ENCODE measurements at places on chromosomes 4 and X. TPM values are rescaled to one million over a fixed set of nuclear protein-coding genes. Genes with fewer than 3 reads are reported as not detected.

NLRP2B gene
- total RNA-seq: not detected

MGAT4D gene
- not detected for total RNA-seq

NLGN3 gene
- 2.9 TPM for total RNA-seq

DNA sequence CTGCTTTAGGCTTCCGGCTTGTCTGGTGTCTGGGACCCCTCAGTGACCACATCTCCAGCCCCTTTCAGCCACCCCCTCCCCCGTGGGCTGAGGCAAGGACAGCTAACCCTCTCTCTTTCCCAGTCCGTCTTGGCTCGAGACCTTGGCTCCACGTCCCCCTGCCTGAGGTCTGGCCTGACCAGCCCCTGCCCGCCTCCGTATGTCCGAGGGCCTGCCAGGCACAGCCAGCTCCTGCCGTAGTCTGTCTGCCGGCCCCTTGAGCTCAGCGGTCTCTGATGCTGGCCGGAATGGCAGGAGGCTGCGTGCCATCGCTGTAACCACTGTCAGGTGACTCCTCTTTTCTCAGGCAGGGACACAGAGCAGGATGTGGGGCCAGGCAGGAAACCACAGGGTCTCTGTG lies 73.3 kb upstream of the LRPAP1 start:
- H3K4me1 ChIP-seq: no peaks in the 10 kb centered on the region
- no peak overlapping the region for H3K4me3 ChIP-seq

NWD2 gene
- total RNA-seq: not detected

DNA sequence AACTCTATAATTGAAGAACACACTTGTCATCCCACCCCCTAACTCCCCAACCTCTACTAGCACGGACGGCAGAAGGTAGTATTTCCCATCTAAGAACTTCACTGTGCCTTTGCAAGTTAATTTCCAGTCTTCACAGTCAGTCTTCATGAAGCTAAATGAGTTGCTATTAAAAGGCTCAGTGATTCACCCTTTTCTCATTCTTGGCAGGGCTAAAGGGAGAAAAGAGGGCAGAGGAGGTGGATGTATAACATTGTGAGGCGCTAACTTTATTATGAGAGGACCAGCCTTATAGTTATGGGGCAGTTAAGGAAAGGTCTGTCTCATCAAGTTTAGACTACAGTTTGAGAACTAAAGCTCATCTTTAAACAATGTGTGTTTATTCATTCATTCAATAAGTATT lies 161.0 kb upstream of the S100G start:
- no peaks in the 10 kb centered on the region for H3K36me3 ChIP-seq
- no peaks in the 10 kb centered on the region for H3K27me3 ChIP-seq
- no peak overlapping the region for H3K27ac ChIP-seq
- DNase-seq: no peak
- peaks cover 6% of the 10 kb centered on the region for H3K4me1 ChIP-seq

HTRA3 gene
- total RNA-seq: not detected

DNA sequence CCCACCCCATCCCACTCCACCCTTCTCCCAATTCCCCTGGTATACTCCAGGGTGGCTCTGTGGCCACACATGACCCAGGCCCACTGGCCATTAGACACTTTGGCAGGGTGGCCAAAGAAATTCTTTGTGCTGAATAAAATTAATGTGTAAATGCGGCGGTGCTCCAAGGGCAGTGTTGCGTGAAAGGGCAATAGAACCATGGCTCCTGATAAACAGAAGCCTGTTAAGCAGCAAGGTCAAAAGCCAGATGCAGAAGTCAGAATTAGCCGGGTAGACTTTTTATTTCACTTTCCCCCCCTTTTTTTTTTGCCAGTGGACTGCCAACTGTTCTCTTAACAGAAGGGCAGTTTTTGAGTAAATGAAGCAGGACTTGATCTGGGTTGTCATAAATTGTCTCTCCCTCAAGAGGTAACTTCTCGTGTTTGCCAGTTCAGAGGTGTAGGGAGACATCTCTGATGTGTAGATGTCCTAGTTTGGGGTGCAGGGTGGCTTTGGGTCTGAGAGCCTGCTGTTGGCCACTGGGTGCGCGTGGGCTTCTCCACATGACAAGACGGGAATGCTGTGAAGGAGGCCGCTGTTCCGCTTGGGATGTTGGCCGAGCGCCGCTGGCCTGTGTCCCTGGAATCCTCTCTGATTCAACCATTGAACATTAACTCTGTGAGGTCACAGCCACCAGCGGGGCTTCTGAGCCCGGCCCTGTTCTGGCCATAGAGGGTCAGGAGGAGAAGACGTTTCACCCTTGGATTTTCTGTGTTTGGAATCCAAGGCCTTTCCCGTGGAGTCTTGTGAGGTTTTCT lies 139.5 kb downstream of the TBL1X start:
- H3K4me1 ChIP-seq: no peaks in the 10 kb centered on the region
- no peak overlapping the region for H3K4me3 ChIP-seq
- H3K36me3 ChIP-seq: no peaks in the 10 kb centered on the region
- no peak for DNase-seq
- H3K27me3 ChIP-seq: no peaks in the 10 kb centered on the region
- no peak overlapping the region for H3K27ac ChIP-seq

DNA sequence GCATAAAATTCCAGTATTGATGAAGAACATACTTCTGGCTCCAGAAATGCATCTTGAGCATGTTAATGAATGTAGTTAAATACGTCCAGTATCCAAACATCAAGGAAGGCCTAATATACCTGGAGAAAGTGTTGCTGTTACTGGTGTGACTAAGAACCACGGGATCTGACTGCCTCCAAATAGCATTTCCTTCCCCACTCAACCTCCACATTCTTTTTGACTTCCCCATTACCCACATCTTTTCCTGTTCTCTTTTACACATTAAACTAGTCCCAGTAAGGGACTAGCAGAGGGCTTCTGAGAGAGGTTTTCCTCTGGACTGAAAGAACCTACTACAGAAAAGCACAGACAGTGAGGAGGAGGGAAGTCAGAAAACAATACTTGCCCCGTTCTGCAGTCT lies 482.8 kb upstream of the HTR2C start:
- no peak for DNase-seq
- no peaks in the 10 kb centered on the region for H3K27me3 ChIP-seq
- H3K36me3 ChIP-seq: no peaks in the 10 kb centered on the region
- H3K4me3 ChIP-seq: no peak overlapping the region
- no peaks in the 10 kb centered on the region for H3K4me1 ChIP-seq
- no peak overlapping the region for H3K27ac ChIP-seq

Data from T-helper 17 cell (primary cell).